ENCODE measurements at places on chromosomes 1 and 21. TPM values are rescaled to one million over a fixed set of nuclear protein-coding genes. Genes with fewer than 3 reads are reported as not detected.

The C1orf56 gene
- total RNA-seq, result 3.8 TPM

The NCDN gene
- total RNA-seq, result 21.7 TPM

GRCh38 chr1:238624776-238625175 is 734.1 kb upstream of the ZP4 start:
- DNase-seq, result no peak

GRCh38 chr21:45404730-45405270 is at the start of gene COL18A1:
Gene COL18A1, plus strand, starts transcription at chr21:45405165. Its CDS starts 66 bp downstream, at chr21:45405231.
- DNase-seq, result peak; percentile 89

- DNase-seq, result peak; percentile 88
These were observed 28.5 kb downstream of the ECE1 start for GRCh38 chr1:21261551-21262292.

- no peak for DNase-seq
These were observed 15.5 kb downstream of the SAMSN1 start for GRCh38 chr21:14530592-14530991.

GRCh38 chr1:102529446-102529845 is 532.7 kb upstream of the OLFM3 start:
- no peak for DNase-seq

- DNase-seq, result no peak
These were observed 28.2 kb upstream of the TRAPPC10 start for GRCh38 chr21:43983860-43984420.

- no peak for DNase-seq
These were observed 114.5 kb upstream of the LYPLAL1 start for GRCh38 chr1:219058891-219059820.

- DNase-seq, result no peak
These were observed 16.5 kb upstream of the OVAAL start for GRCh38 chr1:180542113-180542837.

- no peak for DNase-seq
These were observed 14.8 kb downstream of the ATP1B1 start for GRCh38 chr1:169121146-169121923.

- DNase-seq, result no peak
These were observed 25.3 kb downstream of the RBM11 start for GRCh38 chr21:14241297-14241696.

Measured in aorta (tissue), 5 donors.